ENCODE measurements at places on chromosomes 6 and 20.

- no peak for DNase-seq
These were observed 130.9 kb upstream of the PMEPA1 start for GRCh38 chr20:57840504-57841296.

- no peak for DNase-seq
These were observed 12.2 kb upstream of the TAAR9 start for GRCh38 chr6:132525866-132526265.

DNA sequence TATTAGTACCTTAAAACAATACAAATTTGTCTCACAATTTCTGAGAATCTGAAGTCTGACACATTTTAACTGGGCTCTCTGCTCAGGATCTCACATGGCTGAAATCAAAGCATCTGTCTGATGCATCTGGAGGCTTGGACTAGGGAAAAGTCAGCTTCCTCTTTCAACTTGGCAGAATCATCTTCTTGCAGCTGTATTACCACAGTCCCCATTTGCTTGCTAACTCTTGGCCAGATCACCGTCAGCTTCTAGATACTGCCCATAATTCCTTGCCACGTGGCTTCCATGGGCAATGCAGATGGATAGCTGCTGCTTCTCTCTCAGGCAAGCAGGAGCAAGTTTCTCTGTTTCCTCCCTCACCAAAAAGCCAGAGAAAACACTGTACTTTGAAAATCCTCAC is 1106.4 kb upstream of the CITED2 start:
- DNase-seq, result no peak

DNA sequence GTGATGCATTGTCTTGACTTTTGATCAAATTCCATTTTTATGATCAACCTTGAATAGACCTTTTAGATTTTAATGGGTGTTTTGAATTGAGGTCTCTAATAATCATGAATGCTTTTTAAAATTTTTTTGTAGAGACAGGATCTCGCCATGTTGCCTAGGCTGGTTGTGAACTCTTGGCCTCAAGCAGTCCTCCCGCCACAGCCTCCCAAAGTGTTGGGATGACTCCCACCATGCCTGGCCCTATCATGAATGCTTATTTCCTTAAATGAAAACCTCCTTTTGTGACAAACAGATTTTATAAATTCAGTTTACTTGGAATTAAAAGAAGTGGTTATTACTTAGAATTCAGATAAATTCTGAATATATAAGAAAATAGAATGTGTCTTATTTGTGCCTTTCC is 60.2 kb upstream of the KIF25 start:
- no peak for DNase-seq

DNA sequence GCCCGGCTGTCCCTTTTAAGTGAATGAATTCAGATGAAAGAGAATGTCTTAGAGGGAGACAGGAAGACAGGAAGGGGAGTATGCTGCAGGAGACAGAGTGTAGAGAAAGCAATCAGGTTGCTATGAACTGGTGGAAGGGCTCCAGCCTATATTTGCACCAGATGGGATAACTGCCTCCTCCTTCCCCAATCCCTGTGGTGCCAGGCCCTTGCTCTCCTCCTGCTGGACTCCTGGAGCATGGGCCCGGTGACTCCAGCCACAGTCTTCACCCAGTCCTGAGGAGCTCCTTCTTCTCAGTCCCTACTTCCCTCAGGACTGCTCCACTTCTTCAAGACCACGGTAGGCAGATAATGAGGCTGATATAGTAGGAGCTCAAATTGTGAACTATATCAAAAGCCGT is 91.8 kb downstream of the TMEM200A start:
- DNase-seq, result no peak

- DNase-seq, result no peak
These were observed 84.6 kb downstream of the DCDC2 start for GRCh38 chr6:24273096-24273870.

GRCh38 chr6:158868122-158868480 is 48.9 kb upstream of the EZR start:
- DNase-seq, result no peak

DNA sequence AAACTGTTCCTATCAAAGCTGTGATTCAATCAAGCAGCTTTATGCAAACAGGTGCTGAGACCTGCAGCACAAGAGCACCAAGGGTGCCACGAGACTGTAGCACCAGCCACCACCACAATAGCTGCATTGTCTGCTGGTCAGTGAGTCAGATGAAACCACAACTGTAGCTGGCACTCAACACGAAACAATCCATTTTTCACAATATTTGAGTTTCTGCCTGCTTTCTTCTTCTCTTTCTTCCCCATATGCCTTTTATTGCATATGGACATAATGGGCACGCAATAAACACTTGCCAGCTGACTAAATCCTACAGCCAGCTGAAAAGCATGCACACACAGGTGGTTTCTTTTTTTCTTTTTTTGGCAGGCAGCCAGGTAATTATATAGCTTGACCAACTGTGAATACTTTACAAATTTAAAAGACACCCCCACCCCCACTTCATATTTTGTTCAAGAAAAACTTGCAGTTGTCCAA is 16.6 kb downstream of the SLC2A12 start:
- no peak for DNase-seq

DNA sequence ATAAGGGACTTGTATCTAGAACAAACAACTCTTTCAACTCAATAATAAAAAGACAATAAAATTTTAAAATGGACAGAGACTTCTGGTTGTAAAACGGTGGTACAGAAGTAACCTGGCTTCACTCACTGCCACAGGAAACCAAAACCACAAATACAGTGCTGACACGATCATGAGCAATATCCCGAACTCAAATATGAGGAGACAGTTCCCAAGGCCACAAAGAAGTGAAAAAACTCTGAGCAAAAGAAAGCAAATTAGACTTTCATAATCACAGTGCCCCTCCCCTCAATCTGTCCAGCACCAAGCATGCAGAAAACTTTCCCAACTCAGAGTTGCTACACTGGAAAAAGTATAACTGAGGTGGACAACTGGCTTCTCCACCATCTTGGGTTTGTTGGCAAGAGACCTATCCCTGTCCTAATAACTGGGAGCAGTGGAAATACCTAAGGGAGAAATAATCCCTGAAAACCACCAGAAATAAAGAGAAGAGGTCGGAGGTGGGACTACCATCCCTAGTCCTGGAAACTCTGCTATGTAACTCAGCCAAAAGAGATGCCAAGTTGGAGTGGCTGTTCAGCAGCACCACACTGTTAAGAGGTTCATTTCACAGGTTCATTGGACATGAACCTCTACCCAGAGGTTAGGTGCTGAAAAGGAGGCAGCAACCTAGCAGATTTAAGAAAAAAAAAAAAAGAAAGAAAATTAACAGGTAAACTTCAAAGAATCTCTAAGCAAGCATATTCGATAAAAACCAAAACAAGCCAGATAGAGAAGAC is 55.5 kb downstream of the REV3L start:
- peak; percentile 23 for DNase-seq

GRCh38 chr6:47344022-47344421 is 34.3 kb upstream of the TNFRSF21 start:
- no peak for DNase-seq
